ENCODE measurements at places on chromosomes 7 and 10. TPM values are rescaled to one million over a fixed set of nuclear protein-coding genes. Genes with fewer than 3 reads are reported as not detected.

TMEM140 gene
- 42.1 TPM for total RNA-seq

RAB19 gene
- total RNA-seq: not detected

SPAG6 gene
- total RNA-seq: not detected

PRPF18 gene
- 18.4 TPM for total RNA-seq

HHEX gene
- 76.5 TPM for total RNA-seq

STK31 gene
- 0.05 TPM for total RNA-seq

ATP6V0A4 gene
- not detected for total RNA-seq

SIRT1 gene
- total RNA-seq: 9.5 TPM

ZNF239 gene
- 2.3 TPM for total RNA-seq

NPC1L1 gene
- not detected for total RNA-seq

EEF1AKMT2 gene
- 13.4 TPM for total RNA-seq

MKX gene
- total RNA-seq: not detected

AEBP1 gene
- 40.8 TPM for total RNA-seq

ASB4 gene
- total RNA-seq: not detected

HIP1 gene
- 18.7 TPM for total RNA-seq

TSPAN13 gene
- total RNA-seq: 37.5 TPM

CDK1 gene
- total RNA-seq: 17.1 TPM

ZCWPW1 gene
- 0.78 TPM for total RNA-seq

HABP2 gene
- total RNA-seq: 0.48 TPM

ATOH7 gene
- total RNA-seq: not detected

NPTX2 gene
- total RNA-seq: 32.0 TPM

ANXA8L1 gene
- total RNA-seq: 0.06 TPM

ABHD11 gene
- 14.3 TPM for total RNA-seq
